ENCODE measurements at places on chromosomes 11 and 22.

GRCh38 chr22:43289976-43290721 lies 53.0 kb downstream of the SCUBE1 start:
- DNase-seq, result no peak

GRCh38 chr11:123143921-123144320 lies 51.1 kb downstream of the CLMP start:
- DNase-seq, result no peak

GRCh38 chr11:114059278-114059983 lies at the start of gene ZBTB16:
TSS of gene ZBTB16 (plus strand) at chr11:114059711. CDS start at chr11:114063301, 3,590 bp downstream.
- DNase-seq, result peak; percentile 96

DNA sequence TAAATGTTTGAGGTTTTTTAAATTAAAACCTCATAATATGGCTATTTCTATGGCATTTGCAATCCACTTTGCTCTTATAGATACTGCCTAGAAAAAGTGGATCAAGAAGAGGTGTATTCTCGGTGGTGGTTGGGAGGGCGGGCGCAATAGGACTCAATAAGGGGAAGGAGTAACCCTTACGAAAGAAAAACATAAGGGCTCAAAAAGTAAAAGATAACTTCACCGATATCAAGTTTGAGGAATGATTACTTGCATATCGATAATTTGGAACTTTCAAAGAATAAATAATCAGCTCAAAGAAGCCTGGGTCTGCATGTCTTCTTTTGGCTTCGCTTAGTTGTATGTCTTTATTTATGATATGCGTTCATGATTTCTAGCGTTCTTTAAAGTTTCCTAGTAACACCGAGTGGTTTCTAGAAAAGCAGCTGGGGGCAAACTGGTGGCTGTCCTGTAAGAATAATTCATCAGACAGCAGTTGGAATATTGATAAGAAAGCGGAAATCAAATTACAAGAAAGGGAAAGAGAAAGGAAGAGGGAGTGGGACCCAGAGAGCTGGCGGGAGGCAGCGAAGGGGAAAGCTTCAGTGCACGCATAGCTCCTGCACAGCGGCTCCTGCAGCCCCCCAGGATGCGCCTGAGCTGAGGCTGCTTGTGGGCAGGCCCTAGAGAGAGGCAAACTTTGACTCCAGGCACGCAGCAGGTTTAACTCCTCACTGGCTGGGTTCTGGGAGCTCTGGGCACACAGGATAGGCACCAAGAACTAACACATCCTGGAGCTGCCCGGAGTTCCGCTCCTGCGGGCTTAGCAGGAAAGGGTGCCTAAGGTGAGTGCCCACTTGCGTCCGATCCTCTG lies 9.1 kb upstream of the FLI1 start:
- DNase-seq, result no peak

DNA sequence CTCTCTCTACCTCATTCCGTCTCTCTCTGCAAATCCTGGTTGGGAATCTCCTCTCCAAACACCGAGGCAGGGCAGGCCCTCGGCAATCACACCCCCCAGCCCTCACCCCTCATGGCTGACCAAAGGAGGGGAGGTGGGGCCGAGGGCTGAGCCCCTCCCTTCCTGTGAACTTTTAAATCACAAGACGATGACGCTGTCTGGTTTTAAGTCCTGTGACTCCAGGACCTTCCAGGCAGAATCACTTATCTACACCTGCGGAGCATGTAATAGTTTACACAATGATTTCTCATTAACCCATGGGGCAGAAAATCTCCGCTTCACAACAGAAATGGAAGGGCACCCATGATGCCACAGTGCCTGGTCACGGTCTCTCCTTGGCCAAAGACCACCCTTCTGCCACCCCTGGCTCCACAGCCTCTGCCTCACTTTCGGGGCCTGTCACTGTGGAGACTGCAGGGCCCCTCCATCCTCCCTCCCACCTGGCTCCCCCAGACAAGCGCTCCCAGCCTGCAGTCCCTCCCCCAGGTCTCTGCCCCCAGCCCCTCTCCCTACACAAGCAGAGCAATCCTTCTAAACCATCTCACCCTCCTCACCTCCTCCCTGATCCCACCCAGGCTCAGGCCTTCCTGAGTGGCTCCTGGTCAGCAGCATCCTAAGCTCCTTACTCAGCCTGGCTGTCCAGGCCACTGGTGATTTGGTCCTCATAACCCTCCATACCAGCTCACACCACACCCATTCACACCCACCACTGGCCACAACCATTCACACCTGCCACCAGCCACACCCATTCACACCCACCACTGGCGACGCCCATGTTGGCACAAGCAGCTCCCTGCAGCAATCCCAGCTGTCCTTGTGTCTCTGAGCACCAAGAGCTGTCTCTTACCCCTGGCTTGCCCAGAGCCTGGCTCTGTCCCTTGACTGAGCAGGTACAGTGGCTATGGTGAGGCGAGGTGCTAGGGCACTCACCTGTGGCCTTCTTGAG lies 30.7 kb upstream of the ARFGAP3 start:
- DNase-seq, result no peak

DNA sequence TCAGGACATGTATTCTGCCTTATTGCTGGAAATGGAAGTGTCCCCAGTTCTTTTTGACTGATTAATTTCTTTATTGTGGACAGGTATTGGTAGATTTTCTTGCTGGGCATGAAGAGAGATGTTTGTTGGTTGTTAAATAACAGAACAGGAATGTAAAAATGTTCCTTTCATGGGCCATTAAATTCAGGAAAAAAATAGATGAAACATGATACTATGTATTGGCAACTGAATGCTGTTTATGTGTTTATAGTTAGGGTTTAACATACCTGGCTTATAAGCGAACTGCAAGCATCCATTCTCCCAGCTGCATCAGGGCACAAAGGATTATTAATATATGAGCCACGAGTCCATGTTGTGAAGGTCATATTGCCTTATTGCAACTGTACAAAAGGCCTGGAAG lies 368.5 kb downstream of the NELL1 start:
- no peak for DNase-seq
